ENCODE measurements at places on chromosomes 6 and 20. TPM values are rescaled to one million over a fixed set of nuclear protein-coding genes. Genes with fewer than 3 reads are reported as not detected.

Gene ZNF343
- total RNA-seq = 7.4 TPM

Gene C6orf132
- 1.8 TPM for total RNA-seq

GRCh38 chr6:84568971-84569370 lies 195.4 kb downstream of the TBX18 start:
- DNase-seq = peak; percentile 38

Gene CCDC28A
- total RNA-seq = 30.2 TPM

- DNase-seq = no peak
Observed at GRCh38 chr6:140987364-140988155, 1145.2 kb upstream of the GJE1 start.
